ENCODE measurements at places on chromosomes 12 and 14.

DNA sequence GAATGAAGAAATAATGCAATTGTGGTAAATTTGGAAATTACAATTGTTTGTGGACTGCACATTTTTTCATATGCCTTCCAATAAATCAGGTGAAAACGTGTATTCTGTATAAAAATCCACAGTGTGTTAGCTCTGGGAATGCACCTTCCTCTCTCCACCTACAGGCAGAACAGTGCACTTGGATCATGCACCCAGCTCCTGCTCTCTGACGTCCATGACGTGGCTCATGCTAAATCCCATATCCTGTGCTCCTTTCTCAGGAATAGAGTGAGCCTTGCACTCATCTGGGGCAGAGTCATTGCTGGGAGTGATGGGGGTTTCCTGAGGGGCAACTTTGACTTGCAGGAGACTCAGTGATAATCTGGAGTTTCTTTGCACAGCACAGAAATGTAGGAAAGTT, 1282.1 kb downstream of the TMEM121 start:
- DNase-seq: no peak

DNA sequence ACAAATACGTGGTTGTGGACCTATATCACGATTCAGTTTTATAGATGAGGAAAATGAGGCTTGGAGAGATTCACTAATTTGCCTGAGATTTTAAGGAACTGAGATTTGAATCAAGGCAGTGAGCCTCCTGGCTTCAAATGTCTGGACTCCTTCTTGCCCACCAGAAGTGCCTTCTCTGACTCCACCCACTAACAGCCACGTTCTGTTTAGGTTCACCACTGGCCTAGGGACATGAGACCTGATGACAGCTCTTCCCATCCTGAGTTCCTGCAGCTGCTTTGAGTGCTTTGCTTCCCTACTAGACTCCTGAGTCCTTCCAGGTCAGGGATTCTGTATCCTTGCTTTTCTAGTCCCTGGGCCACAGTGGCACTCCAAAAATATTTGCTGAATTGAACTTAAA, 57.1 kb downstream of the PLBD1 start:
- DNase-seq: no peak

DNA sequence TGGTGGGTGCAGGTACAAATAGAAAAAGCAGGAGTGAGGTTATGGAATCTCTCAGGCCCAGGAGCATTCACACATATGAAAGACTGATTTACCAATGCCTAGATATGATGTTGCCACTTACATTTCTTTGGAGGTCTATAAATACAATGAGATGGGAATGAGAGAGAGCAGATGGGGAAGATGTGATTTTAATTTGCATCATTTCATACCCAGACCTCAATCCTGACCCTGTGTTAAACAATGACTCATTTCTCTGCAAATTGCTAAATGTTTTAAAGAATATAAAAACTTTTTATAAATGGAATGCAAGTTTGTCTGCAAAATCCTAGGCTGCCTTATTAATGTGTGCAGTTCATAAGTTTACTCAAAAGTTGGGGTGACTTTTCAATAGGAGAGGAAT, 38.6 kb upstream of the GNG2 start:
- DNase-seq: no peak

- no peak for DNase-seq
Observed at GRCh38 chr14:99073431-99073830, 198.6 kb downstream of the BCL11B start.

DNA sequence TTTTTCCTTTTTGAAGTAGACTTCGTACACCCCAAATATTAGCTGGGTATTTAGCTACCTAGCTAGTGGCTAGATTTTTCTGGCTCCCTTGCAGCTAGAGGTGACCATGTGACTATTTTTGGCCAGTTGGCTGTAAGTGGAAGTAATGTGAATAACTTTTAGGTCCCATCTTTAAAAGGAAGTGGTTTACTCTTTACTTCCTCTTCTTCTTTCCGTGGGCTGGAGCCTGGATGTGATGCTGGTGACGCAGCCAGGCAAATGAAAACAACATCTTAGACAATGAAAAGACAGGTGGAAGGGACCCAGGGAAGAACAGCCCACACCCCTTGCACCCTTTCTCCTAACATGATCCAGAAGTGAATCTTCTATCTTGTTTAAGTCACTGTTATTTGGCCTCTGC, 245.5 kb downstream of the ATP23 start:
- DNase-seq: no peak

DNA sequence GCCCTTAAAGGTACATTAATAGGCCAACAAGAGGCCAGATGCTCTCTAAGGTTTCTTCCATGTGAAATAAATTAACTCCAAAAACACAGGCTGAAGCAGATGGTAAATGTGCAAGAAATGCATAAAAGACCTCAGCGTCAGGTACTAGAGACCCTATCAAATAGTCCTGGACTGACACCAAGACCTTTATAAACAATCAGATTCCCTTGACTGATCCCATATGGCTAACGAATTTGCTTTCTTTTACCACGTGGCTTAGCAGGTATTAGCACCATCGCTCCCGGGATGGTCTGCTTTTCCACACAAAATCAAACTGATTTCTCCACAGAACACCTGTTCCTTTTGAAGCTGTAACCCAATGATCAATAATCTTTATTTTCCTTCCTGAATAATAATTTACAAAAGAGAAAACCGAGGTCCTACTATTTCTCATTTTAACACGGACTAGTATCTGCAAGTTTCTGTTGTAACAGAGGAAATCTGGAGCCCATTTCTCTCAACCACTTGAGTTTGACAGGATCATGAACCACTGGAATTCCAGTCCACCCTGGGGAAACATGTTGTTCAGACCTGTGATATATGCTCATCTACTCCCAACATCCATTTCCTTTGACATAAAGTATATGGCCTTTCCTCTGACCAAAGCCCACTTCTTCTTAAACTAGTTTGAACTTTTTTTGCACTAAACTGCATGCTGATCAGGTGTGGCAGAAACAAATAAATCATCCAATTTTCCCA, 48.2 kb upstream of the DAAM1 start:
- no peak for DNase-seq

DNA sequence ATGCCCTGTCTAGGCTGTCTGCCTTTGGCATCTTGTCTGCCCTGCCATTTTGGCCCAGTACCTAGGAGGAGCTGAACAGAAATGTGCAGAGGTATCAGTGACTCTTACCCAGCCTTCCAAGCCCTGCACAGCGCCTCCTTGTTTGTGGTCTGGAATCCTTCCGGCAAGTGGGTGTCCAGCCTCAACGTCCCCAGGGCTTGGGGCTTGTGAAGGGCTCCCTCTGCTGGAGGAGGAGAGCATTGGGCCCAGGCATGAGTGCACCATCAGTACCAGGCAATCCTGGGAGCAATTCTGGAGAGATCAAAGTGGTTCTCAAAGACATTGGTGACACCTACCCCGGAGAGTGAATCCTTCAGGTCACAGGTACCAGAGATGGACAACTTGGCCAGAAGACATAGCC, 2.4 kb upstream of the TCL1B start:
- no peak for DNase-seq

- DNase-seq: no peak
Observed at GRCh38 chr12:114119316-114119715, 153.2 kb upstream of the RBM19 start.

GRCh38 chr12:89702503-89702902, 6.1 kb downstream of the ATP2B1 start:
- no peak for DNase-seq

- DNase-seq: no peak
Observed at GRCh38 chr14:91396013-91396660, 21.5 kb downstream of the CCDC88C start.

DNA sequence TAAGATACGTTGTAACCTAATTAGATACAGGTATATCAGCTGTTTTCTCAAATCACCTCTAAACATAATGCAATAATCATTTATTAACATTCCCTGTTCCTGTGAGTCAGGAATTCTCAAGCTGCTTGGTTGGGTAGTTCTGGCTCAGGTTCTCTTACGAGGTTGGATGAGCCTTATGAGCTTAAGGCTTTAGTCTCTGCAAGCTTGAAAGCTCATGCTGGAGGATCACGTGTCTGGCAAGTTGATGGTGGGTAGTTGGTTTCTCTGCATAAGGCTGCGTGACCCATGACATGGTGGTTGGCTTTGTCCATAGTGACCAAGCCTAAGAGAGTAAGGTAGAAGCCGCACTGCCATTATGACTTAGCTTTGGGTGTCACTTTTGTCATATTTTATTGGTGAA, 62.0 kb downstream of the PLEKHA5 start:
- no peak for DNase-seq

GRCh38 chr12:21975293-21975692, 34.1 kb upstream of the ABCC9 start:
- DNase-seq: no peak

GRCh38 chr12:64883264-64884163, 59.1 kb downstream of the TBC1D30 start:
- DNase-seq: no peak

- DNase-seq: no peak
Observed at GRCh38 chr12:69688021-69688420, 11.1 kb downstream of the BEST3 start.

DNA sequence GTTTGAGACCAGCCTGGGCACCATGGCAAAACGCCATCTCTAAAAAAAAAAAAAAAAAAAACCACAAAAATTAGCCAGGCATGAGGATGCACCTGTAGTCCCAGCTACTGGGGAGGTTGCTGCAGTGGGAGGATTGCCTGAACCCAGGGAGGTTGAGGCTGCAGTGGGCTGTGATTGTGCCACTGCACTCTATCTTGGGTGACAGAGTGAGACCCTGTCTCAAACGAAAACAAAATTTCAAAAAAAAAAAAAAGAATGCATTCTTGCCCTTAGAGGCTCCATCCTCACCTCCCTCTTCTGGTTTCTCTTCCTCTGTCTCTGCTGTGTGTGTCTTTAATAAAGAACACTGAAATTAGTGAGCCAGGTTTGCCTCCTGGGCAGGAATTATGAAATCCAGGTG, 107.8 kb downstream of the VCPKMT start:
- no peak for DNase-seq

DNA sequence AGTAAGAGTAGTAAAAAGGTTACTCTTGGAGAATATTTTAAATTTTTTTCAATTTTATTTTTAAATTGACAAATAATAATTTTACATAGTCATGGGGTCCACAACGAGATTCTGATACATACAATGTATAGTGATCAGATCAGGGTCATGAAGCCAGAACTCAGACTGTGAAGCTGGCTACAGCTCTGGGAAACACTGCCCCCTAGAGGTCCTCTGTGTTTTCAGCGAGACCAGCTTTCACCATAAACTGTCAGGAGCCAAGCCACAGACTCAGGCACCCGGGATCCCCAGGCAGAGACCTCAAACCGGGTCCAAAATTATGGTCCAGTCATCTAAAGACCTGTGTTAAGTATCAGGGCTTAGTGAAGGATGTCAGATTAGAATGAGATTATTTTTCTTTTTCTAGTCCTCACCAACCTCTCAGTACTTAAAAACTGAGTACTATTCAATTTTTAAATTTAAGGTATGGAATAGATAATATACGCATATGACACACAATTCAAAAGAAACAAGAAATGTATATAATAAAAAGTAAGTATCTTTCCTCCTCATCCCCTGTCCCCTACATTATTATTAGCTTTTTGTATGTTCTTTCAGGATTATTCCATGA, 397.1 kb downstream of the MDGA2 start:
- peak; percentile 31 for DNase-seq

DNA sequence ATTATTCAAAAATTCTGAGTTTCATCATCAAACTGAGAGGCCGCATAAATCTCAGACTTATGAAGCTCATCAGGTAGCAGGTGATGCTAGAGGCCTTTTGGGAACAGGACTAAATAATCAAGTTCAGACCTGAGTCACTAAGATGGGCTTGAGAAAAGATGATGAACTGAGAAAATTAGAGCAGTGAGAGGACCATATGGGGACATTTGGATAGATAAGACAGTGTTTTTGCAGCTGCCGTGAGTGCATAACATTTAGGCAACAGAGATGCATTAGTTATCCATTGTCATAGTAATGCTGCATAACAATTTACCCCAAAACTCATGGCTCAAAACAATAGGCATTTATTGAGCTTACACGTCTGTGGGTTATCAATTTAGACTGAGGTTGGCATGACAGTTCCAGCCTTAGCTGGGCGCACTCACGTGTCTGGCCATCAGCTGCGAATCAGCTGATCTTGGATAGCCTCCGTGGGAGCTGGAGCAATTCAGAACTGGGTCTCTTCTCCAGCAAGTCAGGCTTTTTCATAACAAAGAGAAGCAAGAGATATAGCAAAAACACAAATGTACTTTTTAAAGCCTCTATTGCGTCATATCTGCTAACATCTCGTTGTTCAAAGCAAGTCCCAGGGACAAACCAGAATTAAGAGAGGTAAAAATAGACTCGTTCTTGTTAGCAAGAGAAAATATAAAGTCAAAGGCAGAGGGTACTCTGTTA, 72.8 kb downstream of the CAPZA3 start:
- no peak for DNase-seq

- DNase-seq: no peak
Observed at GRCh38 chr14:89093083-89093730, 268.8 kb downstream of the TTC8 start.
